ENCODE measurements at places on chromosomes 1 and 21. TPM values are rescaled to one million over a fixed set of nuclear protein-coding genes. Genes with fewer than 3 reads are reported as not detected.

The TEDDM1 gene
- polyA plus RNA-seq, result 0.05 TPM

The OPRD1 gene
- polyA plus RNA-seq, result not detected

DNA sequence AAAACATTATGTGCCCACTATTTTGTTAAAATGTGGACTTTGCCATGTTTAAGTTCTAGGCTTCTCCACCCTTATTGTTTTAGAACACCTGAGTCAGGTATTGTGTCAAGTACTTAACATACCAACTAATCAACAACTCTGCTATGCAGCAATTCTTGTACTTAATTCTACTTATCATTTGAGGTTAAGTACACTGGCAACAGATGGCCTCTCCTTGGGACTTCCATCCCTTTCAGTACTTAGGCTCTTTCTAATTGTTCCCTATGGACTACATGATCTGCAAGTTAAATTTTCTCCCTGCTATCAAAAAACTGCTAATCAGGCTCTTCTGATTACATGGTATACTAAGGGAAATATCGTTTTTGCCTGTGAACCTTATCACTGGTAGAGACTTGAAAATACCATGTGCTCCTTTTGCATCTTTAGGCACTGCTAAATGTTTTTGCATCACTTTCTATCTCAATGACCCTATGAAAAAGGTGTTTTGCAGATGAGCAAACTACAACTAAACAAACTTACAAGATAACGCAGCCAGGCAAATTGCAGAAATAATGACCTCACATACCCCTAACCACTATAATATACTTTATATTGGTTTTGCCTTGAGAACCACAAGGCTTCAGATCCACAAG, 18.9 kb downstream of the SFPQ start:
- DNase-seq, result no peak

- no peak for DNase-seq
Measured at GRCh38 chr1:235709018-235709417, 59.4 kb upstream of the GNG4 start.

GRCh38 chr1:200751717-200752116, 13.0 kb downstream of the CAMSAP2 start:
- no peak for DNase-seq

DNA sequence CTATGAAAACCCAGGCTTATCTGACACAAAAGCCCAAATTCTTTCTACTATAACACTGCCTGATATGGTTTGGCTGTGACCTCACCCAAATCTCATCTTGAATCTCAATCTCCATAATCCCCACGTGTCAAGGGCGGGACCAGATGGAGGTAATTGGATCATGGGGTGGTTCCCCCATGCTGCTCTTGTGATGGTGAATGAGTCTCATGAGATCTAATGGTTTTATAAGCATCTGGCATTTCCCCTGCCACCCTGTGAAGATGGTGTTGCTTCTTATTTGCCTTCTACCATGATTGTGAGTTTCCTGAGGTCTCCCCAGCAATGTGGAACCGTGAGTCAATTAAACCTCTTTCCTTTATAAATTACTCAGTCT, 123.3 kb upstream of the USP24 start:
- no peak for DNase-seq

Data from muscle of arm (tissue), 14 donors.